A549 treated with Hydrocortisone at 1 μM for 4 hours (cell line): ENCODE measurements at places on chromosomes 5 and 9. TPM values are rescaled to one million over a fixed set of nuclear protein-coding genes. Genes with fewer than 3 reads are reported as not detected.

SVEP1 gene
- 1.6 to 2.0 TPM (median 1.7 TPM) in 5 replicates for total RNA-seq

SPATA31E1 gene
- total RNA-seq = 0.02 TPM in 1 of 5 replicates, not detected in the others

LCN15 gene
- 0.03 to 0.13 TPM in 2 of 5 replicates, not detected in the others for total RNA-seq

CDO1 gene
- not detected in 5 replicates for total RNA-seq

BRD8 gene
- 42.5 to 59.3 TPM (median 47.7 TPM) in 5 replicates for total RNA-seq

FOXD4L5 gene
- 0.03 TPM in 3 of 5 replicates, not detected in the others for total RNA-seq

INSL4 gene
- total RNA-seq = 13.9 to 17.9 TPM (median 16.5 TPM) in 5 replicates

C5 gene
- 11.4 to 14.2 TPM (median 12.1 TPM) in 5 replicates for total RNA-seq

PDE8B gene
- 1.2 to 2.4 TPM (median 1.7 TPM) in 5 replicates for total RNA-seq

NUTM2F gene
- 0.03 TPM in 1 of 5 replicates, not detected in the others for total RNA-seq
